ENCODE measurements at places on chromosomes 1 and 21. TPM values are rescaled to one million over a fixed set of nuclear protein-coding genes. Genes with fewer than 3 reads are reported as not detected.
A peak's percentile ranks its signal among the peaks of the same experiment; 100 is the strongest.

DNA sequence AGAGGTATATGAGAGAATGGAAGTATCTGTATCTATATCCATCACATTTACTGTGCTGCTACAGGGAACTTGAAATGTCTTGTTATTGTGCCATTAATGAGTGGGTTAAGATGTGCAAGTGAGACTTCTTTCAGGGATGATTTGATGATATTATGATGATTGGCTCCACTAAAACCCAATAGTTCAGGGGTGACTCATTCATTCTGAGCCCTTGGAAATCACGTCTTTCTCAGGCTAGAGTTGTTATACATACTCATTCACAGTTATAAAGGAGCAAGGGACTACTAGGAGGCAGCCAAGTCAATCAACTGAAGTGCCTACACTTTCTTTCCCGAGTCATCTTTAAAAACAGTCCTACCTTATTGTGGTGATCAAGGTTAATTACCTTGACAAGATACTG, 1109.8 kb upstream of the B3GALT2 start:
- no peak for DNase-seq

DNA sequence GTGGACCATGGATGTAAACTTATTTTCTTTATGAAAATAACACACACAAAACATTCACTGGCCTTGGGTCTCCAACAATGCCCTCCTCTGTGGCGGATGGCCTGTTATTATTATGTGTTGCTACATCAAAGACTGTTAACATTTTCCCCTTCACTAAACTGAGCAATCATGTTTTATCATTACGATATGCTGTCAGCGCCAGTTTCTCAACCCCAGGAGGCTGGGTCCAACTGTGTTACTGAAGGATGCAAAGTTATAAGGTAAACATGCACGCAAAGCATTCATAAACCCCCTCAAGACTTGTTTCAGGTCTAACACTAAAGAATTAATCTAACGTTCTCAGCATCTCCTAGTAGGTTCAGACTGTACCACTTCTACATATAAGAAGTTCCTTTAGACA, 6.0 kb upstream of the DUSP10 start:
- no peak for DNase-seq

GRCh38 chr1:214824763-214825162, 221.8 kb downstream of the CENPF start:
- DNase-seq: no peak

GRCh38 chr1:200165493-200166220, 138.1 kb downstream of the NR5A2 start:
- no peak for DNase-seq

DNA sequence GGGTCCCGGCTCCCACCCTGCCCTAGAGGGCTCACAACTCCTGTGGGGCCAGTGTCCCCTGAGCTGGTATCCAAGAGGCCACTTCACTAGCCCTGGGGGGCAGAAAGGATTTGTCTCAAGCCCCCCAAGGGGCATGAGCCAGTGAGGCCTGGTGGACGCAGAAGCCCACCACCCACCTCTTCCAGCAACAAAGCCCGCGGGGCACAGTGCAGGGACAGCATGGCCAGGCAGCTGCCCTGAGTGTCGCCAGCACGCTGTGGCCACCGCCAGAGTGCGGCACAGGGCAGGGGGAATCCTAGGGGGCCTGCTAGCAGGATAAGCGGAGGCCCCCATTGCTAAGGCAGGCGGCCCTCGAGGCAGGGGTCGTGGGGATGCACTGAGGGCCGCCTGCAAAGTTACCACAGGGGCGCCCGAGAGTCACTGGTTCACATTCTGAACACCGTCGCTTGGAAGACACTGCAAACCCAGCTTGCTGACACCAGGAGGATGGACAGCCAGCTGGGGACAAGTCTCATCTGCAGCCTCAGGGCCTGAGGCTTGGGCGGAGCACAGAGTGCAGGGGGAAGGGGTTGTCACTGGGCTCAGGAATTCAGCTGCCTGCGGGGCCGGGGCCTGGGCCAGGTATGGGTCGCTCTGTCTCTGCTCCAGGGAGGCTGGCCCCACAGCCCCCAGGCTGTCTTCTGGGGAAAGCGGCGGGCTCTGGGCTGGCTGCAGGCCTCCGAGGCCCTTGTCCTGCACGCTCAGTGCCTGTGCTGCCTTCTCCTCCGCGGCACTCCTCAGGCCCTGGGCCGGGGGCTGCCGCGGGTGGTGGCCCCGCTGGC, 26.8 kb downstream of the SLC19A1 start:
- no peak for DNase-seq

DNA sequence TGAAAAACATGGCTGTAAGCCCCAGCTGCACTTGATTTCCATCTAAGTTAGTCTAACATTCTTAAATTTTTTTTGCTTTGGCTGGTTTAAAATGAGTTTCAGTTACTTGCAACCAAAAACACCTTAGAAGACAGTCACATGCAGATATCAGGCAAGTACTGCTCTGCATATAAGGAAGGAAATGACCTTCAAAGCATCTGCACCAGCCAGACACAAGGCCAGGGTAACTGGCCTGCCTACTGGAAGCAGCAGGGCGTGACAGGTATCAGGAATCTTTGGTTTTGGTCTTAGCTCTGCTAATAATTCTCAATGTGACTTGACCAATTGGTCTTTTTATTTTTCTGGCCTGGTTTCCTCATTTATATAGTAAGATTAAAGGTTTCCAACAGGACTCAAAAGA, 33.5 kb downstream of the SCYL3 start:
- no peak for DNase-seq

GRCh38 chr1:38003261-38004250, 1.8 kb downstream of the FHL3 start:
- DNase-seq: no peak

DNA sequence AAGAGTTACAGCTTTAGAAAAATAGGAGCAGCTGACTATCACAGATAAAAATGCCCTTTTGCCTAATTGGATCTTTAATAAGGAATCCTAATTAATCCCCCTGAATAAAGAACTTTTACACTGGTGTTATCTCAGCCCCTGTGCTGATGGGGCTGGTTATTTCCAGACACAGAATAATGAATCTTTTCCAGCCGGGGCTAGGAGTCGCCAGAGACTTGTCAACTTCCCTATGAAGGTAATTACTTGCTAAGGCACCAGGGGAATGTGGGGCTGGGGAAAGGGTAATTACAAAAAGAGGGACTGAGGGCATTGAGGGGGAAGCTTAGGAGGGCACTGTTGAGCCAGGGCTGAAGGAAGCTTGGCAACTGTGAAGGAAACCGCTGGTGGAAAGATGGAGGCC, 34.5 kb downstream of the HMGB4 start:
- no peak for DNase-seq

- no peak for DNase-seq
Observed at GRCh38 chr1:39960431-39960958, 5.5 kb downstream of the MFSD2A start.

DNA sequence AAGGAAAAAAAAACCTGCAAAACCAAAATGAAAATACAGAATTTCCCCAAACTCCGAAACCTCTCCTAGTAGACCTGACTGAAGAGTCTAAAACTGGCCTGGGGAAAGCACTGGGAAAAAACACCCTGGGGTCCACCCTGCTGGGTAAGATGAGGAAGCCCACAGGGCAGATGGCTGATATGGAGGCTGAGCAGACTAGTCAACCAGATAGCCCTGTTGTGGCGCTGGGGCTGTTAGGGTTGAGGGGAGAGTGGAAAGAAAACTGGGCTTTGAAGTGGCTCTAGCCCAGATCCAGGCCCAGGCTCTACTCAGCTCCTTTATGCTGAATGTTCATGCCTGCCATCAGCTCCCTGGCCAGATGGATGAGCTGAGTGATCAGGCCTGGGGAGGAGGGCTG, 6.8 kb upstream of the SLAMF1 start:
- DNase-seq: no peak

DNA sequence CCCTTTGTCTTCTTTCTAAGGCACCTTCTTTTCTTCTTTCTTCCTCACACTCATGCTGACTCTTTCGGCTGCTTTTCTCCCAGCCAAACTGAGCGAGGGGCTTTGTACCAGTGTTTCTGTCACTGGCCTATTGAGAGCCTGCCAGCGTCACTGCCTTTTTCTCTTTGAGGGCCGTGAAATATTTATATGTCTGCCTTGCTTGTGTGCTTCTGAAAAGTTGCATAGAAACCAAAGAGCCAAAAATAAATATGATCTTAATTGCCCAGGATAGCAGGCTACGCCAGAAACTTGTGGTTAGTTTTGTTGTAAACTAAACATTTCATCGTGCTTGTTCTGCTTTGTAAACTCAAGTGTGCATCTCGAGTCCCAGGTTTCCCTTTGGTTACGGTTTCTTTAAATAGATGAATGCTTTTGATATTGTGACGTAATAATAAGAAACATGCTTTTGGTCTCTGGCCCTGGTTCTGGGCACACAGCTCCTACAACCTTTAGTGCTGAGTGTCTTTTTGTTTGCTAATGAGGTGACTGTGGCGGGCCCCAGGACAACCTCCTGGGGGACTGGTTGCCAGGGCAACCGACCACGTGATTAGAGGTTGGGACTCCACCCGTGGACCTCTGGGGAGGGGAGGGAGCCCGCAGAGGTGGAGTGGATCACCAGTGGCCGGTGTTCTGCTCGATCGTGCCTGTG, 10.8 kb downstream of the SLC37A1 start:
- no peak for DNase-seq

GRCh38 chr21:44874497-44875315, 1.2 kb upstream of the PTTG1IP start:
- DNase-seq: no peak

DNA sequence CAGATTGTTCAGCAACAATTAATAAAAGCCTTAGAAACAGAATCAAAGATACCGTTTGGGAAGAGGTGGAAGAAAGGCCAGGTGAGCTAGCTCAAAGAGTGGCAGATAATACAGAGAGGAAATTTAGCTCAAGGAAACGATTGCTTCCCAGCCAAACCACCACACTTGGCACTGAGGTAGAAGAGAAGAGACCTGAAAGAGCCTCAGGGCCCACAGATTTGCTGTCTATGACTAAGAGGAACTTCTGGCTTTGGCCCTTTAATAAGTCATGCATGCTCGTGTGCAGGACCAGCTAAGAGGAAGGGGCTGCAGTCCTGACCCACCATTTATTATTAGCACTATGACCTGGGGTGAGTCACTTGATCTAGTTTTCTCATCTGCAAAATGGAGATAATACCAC, 72.8 kb upstream of the BCL10 start:
- no peak for DNase-seq

GRCh38 chr21:15793550-15794235, 63.9 kb downstream of the USP25 start:
- no peak for DNase-seq

GRCh38 chr1:181485287-181486097, 2.2 kb downstream of the CACNA1E start:
- DNase-seq: no peak

- no peak for DNase-seq
Observed at GRCh38 chr21:41393876-41394465, 32.1 kb upstream of the MX1 start.

- no peak for DNase-seq
Observed at GRCh38 chr21:35587841-35588380, 472.4 kb downstream of the SETD4 start.

- DNase-seq: no peak
Observed at GRCh38 chr1:218837051-218837450, 336.6 kb upstream of the LYPLAL1 start.

DNA sequence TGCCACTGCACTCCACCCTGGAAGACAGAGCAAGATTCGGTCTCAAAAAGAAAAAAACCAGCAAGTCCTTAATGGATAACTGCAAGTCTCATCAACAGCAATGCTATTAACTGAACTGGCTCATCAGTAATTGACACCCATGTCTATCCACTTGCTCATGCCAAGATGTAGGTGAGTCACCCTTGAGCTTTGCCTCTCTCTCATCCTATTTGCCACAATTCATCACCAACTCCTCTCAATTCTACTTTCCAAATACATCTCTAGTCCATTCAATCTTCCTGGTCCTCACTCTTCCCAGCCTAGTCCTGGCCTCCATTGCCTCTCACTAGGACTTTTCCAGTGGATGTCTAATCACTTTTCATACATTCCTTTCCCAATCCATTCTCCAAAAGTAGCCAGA, 103.7 kb upstream of the PRMT6 start:
- DNase-seq: no peak

- DNase-seq: peak; percentile 48
Observed at GRCh38 chr1:181936768-181937581, 124.5 kb downstream of the ZNF648 start.

DNA sequence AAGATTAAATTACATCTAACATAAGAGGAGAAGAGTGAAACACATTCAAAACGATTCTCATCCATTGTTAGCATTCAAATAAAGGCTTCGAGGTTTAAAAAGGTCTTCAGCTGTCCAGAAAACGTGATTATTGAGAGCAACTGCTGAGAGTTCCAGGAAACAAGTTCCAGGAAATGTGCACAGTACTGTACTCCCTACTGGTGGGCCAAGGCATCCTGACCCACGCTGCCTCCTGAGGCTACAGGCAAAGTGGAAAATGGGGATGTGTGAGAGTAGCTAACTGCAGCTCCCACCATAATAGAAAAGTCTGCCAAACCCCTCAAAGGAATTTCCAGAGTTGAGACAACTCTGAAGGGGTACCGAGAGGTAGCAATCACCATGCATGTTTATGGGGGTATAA, 2.0 kb downstream of the VAV3 start:
- DNase-seq: no peak

DNA sequence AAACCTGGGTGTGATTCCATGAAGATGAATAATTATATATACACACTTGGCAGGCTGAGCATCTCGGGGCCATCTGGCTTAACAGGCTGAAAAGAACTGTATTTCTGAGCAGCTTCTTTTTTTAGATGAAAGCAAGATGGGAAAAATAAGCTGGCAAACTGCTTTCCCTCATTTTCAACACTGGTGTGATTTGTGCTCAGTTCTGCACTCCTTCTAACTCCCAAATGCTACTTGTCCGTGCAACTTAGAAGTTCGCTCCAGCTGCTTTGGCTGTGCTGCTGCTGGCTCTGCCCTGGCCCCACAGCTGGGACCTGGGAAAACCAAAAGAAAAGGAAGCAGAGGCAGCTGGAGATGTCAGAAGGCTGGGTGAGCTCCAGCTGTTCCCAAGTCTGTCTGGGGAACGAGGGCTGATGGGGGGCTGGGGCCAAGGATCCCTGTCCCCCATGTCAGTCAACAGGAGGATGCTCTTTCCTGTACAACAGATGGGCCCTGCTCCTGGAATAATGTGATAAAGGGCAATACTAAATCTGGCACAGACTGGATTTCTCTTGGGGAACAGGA, 44.9 kb downstream of the PAFAH2 start:
- DNase-seq: no peak

- DNase-seq: peak; percentile 47
Observed at GRCh38 chr1:185317034-185317885, at the start of gene IVNS1ABP. IVNS1ABP (minus strand) TSS chr1:185317243; CDS start chr1:185309493, 7,750 bp downstream.

S100B gene
- not detected for total RNA-seq

SELL gene
- 0.31 TPM for total RNA-seq

HEATR1 gene
- 66.5 TPM for total RNA-seq

CR1L gene
- not detected for total RNA-seq

GBP5 gene
- 0.10 TPM for total RNA-seq

B3GALT5 gene
- 0.10 TPM for total RNA-seq
